A673 (cell line): ENCODE measurements at places on chromosomes 6 and 20. TPM values are rescaled to one million over a fixed set of nuclear protein-coding genes. Genes with fewer than 3 reads are reported as not detected.

Gene OLIG3
- total RNA-seq, result not detected in 2 replicates

Gene PPIL6
- total RNA-seq, result 1.8 and 2.6 TPM in 2 replicates

Gene SOBP
- 3.3 TPM in 2 replicates for total RNA-seq

GRCh38 chr6:13437218-13437996 is 50.0 kb downstream of the GFOD1 start:
- H3K4me3 ChIP-seq, result no peak overlapping the region
- H3K27ac ChIP-seq, result no peak overlapping the region
- H3K36me3 ChIP-seq, result no peaks in the 10 kb centered on the region
- H3K27me3 ChIP-seq, result no peaks in the 10 kb centered on the region
- DNase-seq, result no peak

GRCh38 chr6:135086414-135086764 is 31.8 kb upstream of the HBS1L start:
- H3K27me3 ChIP-seq, result no peaks in the 10 kb centered on the region
- no peaks in the 10 kb centered on the region for H3K36me3 ChIP-seq
- no peak overlapping the region for H3K27ac ChIP-seq

DNA sequence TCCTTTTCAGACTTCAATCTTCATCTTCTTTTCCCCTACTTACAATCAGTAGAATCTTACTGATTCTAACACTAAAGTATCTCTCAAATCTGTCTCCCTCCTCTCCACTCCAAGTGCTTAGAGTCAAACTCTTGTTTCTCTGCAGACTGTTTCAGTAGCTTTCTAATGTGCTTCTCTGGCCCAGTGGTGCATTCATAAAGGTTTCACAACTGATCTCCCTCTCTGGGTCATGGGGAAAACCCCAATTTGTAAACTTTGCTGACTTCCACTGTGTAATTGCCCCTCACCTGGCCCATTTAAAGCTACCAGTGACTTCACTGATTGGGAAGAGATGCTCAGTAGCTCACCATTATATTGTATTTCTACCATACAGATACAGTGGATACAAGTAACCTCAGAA is 183.6 kb downstream of the FAXC start:
- no peaks in the 10 kb centered on the region for H3K36me3 ChIP-seq
- no peak for DNase-seq
- no peak overlapping the region for H3K4me3 ChIP-seq
- H3K27ac ChIP-seq, result no peak overlapping the region
- no peaks in the 10 kb centered on the region for H3K27me3 ChIP-seq

DNA sequence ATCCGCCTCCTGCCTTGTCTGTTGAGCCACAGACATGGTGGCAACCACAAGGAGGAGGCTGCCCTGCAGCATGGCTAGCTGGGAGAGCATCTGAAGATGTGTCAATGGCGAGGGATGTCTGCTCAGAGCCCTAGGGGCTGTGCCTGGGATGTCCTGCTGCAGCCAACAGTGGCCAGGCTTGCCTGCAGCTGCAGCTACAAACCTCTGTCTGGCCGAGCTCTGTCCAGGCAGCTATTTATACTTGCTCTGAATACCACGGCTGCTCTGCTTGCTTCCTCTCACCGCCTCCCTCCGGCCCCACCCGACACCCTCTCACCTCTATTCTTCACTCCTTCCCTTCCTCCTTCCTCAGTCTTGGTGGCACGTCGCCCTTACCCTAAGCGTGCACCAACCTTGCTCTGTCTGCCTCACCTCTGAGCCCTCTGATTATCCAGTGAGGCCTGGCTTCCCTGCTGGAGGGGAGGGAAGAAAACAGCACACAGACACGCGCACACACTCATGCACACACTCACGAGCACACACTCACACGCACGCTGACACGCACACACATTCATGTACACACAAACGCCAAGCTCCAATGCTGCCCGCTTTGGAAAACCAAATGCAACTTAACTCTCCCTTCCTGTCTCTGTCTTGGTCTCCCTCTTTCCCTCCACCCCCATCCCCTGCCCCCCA is at the start of gene ANGPT4:
Gene ANGPT4, minus strand, starts transcription at position 210 of the 675 bp plus-strand sequence. Its CDS starts 120 bp downstream, at position 90.
- H3K27me3 ChIP-seq, result peaks cover 8% of the 10 kb centered on the region
- H3K4me1 ChIP-seq, result no peaks in the 10 kb centered on the region
- H3K4me3 ChIP-seq, result no peak within 1 kb of the TSS
- DNase-seq, result no peak
- H3K27ac ChIP-seq, result no peak within 1 kb of the TSS
- H3K36me3 ChIP-seq, result no peaks in the 10 kb centered on the region

- H3K4me1 ChIP-seq, result peaks cover 7% of the 10 kb centered on the region
- peaks cover 22% of the 10 kb centered on the region for H3K36me3 ChIP-seq
- no peak overlapping the region for H3K27ac ChIP-seq
- no peaks in the 10 kb centered on the region for H3K27me3 ChIP-seq
- H3K4me3 ChIP-seq, result no peak overlapping the region
These were observed 57.5 kb upstream of the TMEM181 start for GRCh38 chr6:158502263-158502950.
